ENCODE measurements at places on chromosomes 6 and 20. TPM values are rescaled to one million over a fixed set of nuclear protein-coding genes. Genes with fewer than 3 reads are reported as not detected.

ATF6B gene
- 89.4 TPM for total RNA-seq

- no peaks in the 10 kb centered on the region for H3K36me3 ChIP-seq
- H3K27ac ChIP-seq, result no peak overlapping the region
Observed at GRCh38 chr20:23645575-23645974, 7.8 kb upstream of the CST3 start.

GRCh38 chr20:45060294-45060693 is 40.6 kb downstream of the KCNS1 start:
- no peaks in the 10 kb centered on the region for H3K27me3 ChIP-seq
- no peak overlapping the region for H3K4me3 ChIP-seq
- H3K27ac ChIP-seq, result peak overlapping the region; percentile 4
- DNase-seq, result no peak
- peaks cover 12% of the 10 kb centered on the region for H3K36me3 ChIP-seq

HTR1E gene
- not detected for total RNA-seq

- H3K4me3 ChIP-seq, result no peak overlapping the region
- no peaks in the 10 kb centered on the region for H3K36me3 ChIP-seq
- DNase-seq, result no peak
- no peak overlapping the region for H3K27ac ChIP-seq
Observed at GRCh38 chr6:170444811-170445211, 108.3 kb downstream of the PSMB1 start.

GRCh38 chr6:139256087-139256486 is 35.7 kb downstream of the TXLNB start:
- H3K36me3 ChIP-seq, result no peaks in the 10 kb centered on the region
- no peak for DNase-seq
- no peak overlapping the region for H3K4me3 ChIP-seq
- peaks cover 7% of the 10 kb centered on the region for H3K27me3 ChIP-seq
- no peak overlapping the region for H3K27ac ChIP-seq

- H3K4me1 ChIP-seq, result no peaks in the 10 kb centered on the region
- no peak overlapping the region for H3K4me3 ChIP-seq
- no peak overlapping the region for H3K27ac ChIP-seq
Observed at GRCh38 chr20:21465799-21466198, 48.1 kb downstream of the NKX2-2 start.

DNA sequence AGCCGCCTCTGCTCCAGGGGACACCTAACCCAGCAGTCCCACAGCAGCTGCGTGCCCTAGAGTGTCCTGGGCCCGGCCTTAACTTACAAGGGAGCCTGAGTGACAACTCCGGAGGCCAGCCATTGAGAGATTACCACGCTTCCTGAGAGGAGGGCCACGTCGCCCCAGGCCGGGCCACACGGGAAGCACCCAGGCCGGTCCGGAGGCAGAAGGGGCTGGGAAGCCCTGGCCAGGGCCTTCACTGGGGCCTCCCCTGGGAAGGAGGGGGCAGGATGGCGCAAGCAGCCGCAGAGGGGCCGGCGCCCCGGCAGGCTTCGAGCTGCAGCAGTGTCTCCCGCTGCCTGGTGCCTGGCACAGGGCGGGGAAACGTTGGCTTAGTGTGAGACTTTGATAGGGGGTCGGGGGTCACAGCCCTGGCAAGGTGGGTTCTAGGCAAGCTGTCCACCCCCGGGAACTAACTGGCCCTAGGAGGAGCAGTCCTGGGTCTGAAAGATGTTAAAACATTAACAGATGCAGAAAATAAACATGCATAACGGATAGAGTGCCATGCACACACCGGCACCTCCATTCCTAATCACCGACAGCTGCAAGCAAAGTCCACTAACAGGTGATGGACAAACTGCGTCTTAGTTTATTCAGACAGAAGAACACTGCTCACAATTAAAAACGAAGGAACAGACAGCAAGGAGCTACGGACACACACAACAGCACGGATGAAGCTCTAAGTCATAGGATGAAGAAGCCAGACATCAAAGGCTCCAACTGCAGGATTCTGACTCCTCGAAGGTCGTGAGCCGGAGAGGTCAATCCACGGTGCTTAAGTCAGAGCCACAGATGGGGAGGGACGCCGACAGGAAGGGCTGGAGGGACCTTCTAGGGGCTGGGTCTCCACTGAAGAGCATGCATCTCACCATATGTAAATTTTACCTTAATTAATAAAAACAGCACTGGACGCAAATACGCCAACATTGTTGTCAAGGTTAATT is 17.4 kb downstream of the CHRNA4 start:
- no peak for DNase-seq
- H3K27me3 ChIP-seq, result peaks cover 19% of the 10 kb centered on the region
- no peak overlapping the region for H3K27ac ChIP-seq
- no peak overlapping the region for H3K4me3 ChIP-seq

- no peak overlapping the region for H3K27ac ChIP-seq
- H3K4me1 ChIP-seq, result peaks cover 3% of the 10 kb centered on the region
- no peaks in the 10 kb centered on the region for H3K27me3 ChIP-seq
- no peak for DNase-seq
- no peak overlapping the region for H3K4me3 ChIP-seq
Observed at GRCh38 chr20:10616212-10616611, 57.6 kb downstream of the JAG1 start.

Data from progenitor cell of endocrine pancreas (in vitro differentiated cells).